ENCODE measurements at places on chromosomes 16 and 17. TPM values are rescaled to one million over a fixed set of nuclear protein-coding genes. Genes with fewer than 3 reads are reported as not detected.

- no peak for DNase-seq
Observed at GRCh38 chr17:37322826-37323561, 52.8 kb upstream of the C17orf78 start.

- no peak for DNase-seq
Observed at GRCh38 chr17:49497148-49498028, 2.3 kb downstream of the NGFR start.

DNA sequence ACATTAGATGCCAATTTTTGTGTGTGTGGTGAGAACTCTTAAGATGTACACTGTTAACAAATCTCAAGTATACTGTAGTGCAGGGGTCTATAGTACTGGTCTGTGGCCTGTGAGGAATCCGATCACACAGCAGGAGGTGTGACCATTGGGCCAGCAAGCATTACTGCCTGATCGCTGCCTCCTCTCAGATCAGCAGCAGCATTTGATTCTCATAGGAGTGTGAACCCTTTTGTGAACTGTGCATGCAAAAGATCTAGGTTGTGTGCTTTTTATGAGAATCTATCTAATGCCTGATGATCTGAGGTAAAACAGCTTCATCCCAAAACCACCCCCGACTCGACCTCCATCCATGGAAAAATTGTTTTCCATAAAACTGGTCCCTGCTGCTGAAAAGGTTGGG is 12.6 kb downstream of the ZNF267 start:
- DNase-seq, result no peak

DNA sequence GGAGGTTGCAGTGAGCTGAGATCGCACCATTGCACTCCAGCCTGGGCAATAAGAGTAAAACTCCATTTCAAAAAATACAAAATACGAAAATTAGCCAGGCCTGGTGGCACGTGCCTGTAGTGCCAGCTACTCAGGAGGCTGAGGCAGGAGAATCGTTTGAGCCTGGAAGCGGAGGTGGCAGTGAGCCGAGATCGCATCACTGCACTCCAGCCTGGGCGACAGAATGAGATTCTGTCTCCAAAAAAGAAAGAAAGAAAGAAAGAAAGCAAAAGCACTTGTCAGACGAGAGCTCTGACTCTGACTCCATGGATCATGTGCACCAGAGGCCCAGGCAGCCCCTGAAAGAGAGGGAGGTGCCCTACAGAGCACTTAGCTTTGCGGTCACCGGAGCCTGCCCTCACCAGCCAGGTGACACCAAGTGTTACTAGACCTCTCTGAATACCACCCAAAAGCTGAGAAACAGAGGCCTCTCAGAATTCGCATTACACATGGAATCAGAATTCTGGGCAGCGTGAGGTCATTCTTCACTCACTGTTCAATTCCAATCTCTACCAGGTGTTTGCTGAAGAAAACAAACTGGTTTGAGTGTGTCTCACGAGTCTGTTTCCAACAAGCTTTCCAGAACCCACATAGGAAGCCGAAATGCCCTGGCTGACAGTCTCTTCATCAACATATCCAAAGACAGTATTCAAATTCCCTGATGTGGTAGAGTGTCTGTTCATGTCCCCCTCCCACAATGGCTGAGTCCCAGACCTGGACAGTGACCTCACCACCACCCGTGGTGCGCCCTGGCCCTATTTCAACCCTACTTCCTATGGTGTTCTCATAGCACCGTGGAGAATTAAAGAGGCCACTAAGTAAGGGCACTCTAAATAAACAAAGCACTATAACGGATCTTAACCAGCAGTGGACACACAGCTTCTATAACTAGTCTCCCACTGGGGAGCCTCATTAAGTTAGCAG is 1.5 kb downstream of the FLCN start:
- DNase-seq, result peak; percentile 68

GRCh38 chr16:88857728-88858339 is 907 bp downstream of the TRAPPC2L start:
- DNase-seq, result peak; percentile 48

DNA sequence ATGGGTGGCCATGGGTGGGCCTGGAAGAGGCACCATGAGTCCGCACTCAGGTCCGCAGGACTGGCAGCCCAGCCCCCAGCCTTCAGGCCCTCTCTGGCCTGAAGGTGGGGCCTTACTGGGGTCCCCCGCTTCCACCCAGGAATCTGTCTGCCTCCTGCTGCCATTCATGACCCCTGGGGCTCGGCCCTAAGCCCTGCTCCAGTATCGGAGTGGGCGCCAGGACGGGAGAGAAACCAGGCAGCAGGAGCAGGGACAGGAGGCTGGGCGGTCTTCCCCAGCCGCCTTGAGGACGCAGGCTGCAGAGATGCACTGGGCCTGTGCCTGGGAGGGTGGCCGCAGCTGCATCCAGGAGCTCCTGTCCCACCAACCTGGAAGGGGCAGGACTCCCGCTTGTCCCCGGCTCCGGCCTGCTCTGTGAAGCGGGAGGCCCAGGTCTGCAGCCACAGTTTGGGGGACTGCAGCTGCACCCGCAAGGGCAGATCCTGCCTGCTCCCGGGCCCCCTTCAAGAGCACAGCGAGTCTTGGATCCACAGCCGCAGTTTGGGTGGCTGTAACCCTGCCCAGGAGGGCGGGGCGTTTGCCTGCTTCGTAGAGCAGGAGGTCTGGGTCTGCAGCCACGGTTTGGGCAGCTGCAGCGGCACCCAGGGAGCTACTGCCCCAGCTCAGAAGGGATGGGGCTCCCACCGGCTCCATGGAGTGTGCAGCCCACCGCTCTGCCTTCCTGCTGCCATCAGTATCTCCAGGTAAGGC is 81.8 kb upstream of the DNAJA2 start:
- DNase-seq, result no peak

Gene HBM
- not detected for total RNA-seq

DNA sequence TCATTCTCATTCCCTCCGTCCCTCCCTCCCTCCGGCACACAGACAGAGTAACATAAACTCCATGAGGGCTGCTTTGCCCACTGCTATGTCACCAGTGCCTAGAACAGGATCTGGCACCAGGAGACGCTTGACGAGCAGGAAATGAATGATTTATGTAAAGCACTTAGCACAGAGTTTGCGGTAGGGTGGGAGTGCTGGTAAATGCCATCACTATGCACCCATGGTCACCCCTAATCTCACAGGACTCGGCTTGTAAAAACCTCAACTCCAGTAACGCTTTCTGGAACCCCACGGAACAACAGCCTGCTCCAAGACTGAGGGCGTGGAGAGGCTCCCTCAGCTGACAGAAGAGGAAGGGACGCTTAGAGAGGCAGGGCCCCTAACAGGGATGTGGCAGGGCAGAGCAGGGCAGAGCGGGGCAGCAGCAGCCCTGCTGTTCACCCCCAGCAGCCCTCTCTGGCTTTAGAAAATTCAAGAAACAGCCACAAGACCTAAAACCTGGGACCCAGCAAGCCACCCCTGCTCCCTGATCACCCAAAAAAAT is 156.9 kb downstream of the C16orf78 start:
- peak; percentile 18 for DNase-seq

DNA sequence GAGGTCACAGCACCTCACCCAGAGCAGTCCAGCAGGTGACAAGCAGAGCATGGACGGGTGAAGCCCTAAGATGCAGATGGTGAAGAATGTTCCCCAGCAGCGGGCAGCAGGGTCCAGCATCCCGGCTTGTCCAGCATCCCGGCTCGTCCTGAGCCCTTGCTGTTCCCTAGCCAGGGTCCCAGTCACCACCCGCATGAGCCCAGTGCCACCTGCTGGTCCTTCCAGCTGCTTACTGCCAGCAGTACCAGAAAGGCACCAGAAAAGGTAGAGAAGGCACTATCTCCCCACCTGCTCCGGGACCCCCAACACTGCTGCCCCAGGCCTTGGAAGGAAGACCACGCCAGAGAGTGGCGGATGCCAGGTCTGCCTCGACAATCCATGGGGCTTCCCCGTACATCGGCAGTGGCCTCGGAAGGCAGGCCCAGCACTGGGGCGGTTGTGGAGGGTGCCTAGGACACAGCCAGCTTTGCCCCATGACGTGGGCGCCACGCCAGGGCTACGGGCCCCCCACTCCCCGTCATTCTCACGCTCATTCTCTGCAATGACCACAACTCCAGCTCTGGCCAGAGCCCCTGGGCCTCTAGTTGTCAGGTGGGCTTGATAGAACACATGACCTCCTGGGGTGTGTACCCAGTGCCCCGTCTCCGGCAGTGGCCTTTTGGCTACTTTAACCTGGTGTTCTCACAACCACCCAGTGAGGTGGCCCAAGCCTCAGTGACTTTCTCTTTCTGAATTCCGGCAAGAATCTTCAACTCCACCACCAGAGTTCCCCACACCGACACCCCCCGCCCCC is 1.4 kb downstream of the CENPX start:
- peak; percentile 77 for DNase-seq

Data from A172 (cell line).